ENCODE measurements at places on chromosomes 1 and 21. TPM values are rescaled to one million over a fixed set of nuclear protein-coding genes. Genes with fewer than 3 reads are reported as not detected.

S100A14 gene
- 536 TPM for total RNA-seq

DNA sequence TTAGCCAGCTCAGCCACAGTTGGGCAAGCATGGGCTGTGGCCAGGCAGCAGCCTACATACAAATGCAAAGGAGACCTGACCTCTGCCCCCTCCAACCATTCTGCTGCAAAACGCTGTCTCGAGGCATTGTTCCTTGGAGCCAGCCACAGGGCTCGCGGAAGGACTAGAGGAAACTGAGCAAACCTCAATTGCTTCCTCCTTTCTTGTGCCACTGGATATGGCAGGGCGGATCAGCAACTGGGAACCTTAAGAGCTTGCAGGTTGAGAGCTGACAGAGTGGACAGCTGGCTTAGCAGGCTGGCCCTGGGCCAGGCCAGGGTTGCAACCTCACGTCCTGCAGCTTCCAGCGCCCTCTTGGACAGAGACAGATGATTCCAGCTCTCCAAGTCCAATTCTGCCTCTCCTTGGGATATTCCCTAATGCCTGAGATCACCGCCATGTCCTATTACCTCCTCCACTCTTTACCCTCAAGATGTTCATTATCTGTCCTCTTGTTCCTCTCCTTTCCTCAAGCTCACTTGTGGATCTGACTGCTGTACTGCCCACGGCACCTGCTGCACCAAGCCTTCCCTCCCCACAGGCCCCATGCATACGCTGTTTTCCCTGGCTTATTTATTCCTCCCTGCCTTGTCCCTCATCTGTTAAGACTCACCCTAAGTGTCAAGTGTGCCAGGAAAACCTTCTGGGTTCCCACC is 67.5 kb downstream of the SDC3 start:
- no peak for DNase-seq
- H3K4me3 ChIP-seq: no peak overlapping the region
- H3K27ac ChIP-seq: no peak overlapping the region
- no peaks in the 10 kb centered on the region for H3K36me3 ChIP-seq
- no peaks in the 10 kb centered on the region for H3K4me1 ChIP-seq

DNA sequence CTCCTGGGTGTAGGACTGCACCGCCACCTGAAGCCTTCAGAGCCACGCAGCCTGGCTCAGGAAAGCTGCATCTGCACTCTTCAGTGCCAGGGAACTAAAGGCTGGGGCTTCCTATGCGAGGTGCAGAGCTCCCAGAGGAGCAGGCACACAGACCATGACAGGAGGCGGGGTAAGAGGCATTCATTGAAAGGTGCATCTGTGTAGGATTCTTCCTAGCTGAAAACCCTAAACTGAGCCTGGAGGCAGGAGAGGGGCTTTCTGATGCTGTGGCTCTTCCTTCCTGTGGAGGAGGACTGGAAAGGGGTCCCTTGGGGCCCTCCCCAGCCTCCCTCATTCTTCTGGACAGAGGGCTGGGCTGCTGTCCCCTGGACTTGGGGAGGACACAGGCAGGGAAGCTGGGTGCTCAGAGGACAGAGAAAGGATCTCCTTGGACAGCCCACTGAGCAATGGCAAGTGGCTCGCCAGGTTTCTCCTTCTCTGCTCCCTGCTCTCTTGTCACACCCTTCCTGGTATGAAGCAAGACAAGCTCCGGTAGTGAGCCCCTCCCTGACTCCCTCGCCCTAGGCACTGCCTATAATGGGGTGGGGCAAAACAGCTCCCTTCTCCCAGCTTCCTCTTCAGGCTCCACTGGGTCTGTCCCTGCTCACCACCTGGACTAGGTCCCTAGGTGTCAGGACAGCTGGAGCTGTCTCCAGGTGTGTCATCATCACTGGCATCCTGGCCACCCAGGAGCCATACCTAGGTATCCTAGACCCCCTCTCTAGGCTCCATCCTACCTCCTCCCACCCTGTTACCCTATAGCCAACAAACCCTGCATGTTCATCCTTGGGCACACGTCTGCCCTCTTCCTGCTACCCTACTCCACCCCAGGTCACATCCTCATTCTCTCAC is 20.0 kb downstream of the S100A6 start:
- DNase-seq: peak; percentile 94
- H3K27ac ChIP-seq: peak overlapping the region; percentile 90
- no peak overlapping the region for H3K4me3 ChIP-seq

DNA sequence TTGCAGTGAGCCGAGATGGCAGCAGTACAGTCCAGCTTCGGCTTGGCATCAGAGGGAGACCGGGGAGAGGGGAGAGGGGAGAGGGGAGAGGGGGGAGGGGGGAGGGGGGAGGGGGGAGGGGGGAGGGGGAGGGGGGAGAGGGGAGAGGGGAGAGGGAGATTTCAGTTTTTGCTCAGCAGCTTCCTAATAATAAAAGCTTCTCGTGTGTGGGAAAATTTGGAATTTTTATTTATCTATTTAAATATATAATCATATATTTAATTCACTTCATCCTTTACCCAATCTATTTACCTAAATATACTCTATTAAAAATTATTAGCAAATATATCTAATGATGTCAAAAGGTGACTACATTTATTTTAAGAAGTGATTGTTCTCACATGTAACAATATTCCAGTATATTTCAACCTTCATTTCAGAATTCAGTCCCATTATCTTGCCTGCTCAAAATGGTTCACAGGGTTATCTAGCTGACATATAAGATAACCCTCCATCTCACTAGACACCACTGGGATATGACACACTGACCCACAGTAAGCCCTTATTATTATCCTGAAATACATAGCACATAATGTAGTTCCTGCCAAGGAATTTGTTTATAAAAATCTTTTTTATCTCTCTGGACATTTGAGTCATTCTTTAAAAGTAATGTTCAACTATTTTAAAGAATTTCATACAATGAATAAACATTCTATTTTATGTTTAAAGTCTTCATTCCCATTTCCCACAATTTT is 105.9 kb downstream of the GPATCH2 start:
- H3K36me3 ChIP-seq: no peaks in the 10 kb centered on the region
- H3K4me3 ChIP-seq: no peak overlapping the region
- no peak overlapping the region for H3K27ac ChIP-seq
- DNase-seq: peak; percentile 25
- no peaks in the 10 kb centered on the region for H3K27me3 ChIP-seq

All from PC-3 (cell line).